ENCODE measurements at places on chromosomes 6 and 20.

GRCh38 chr6:36445621-36446020 lies 2.8 kb downstream of the KCTD20 start:
- no peak for DNase-seq

DNA sequence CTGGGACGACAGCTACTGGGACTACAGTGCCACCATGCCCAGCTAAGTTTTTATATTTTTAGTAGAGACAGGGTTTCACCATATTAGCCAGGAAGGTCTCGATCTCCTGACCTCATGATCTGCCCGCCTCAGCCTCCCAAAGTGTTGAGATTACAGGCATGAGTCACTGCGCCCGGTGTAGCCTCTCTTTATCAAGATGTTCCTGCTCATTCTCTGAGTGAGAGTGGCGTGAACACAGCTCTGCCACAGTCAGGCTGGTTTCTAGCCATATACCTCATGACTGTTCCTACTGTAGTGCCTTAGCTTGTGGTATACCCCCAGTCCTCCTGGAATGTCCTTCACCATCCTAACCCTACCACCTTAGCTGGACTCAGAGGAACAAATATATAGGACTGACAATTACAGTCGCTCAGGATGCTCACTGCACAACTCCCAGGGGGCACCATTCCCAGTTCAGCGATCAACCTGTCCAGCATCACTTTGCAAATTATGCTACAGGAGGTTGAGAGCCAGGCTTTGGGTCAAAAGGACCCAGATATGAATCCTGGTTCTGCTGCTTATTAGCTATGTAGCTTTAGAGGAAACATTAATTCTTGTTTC lies 86.3 kb downstream of the CHMP4B start:
- DNase-seq, result no peak

- peak; percentile 35 for DNase-seq
Observed at GRCh38 chr6:146543940-146544615, 445 bp downstream of the RAB32 start.

- no peak for DNase-seq
Observed at GRCh38 chr20:19644085-19644484, 114.0 kb upstream of the RIN2 start.

DNA sequence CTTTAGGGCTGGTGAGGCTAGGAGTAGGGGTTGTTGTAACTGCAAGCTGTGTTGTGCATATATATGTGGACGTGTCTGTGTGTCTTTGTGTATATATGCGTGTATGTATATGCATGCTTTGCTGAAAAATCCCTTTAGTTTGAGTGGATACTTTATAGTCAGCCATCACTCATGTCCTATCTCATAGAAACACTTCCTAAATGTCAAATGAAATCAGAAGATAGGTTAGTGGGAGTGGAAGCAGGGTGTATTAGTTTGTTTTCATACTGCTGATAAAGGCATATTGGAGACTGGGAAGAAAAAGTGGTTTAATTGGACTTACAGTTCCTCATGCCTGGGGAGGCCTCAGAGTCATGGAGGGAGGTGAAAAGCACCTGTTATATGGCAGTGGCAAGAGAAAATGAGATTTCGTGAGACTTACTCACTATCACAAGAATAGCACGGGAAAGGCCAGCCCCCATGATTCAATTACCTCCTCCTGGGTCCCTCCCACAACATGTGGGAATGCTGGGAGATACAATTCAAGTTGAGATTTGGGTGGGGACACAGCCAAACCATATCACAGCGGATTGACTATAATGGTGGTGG lies 131.1 kb downstream of the JARID2 start:
- no peak for DNase-seq

GRCh38 chr6:82775981-82776380 lies 289.7 kb downstream of the UBE3D start:
- DNase-seq, result no peak

DNA sequence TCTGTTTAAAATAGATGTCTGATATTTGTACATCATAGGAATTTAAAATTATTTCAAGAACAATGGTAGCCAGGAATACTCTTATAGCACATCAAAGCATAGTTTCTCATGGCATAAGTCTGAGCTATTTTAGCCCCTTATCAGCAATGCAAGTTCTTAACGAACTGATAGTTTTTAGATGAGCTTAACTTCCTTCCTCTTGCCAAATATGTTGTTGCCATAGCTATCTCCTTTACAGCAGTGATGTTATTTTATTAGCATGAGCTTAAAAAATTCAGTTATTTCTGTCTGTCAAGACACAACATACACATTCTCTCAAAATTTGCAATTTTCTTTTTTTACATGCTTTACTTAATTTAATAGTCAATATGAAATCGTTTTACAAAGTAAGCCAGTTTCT lies 867.2 kb downstream of the PHF3 start:
- no peak for DNase-seq

DNA sequence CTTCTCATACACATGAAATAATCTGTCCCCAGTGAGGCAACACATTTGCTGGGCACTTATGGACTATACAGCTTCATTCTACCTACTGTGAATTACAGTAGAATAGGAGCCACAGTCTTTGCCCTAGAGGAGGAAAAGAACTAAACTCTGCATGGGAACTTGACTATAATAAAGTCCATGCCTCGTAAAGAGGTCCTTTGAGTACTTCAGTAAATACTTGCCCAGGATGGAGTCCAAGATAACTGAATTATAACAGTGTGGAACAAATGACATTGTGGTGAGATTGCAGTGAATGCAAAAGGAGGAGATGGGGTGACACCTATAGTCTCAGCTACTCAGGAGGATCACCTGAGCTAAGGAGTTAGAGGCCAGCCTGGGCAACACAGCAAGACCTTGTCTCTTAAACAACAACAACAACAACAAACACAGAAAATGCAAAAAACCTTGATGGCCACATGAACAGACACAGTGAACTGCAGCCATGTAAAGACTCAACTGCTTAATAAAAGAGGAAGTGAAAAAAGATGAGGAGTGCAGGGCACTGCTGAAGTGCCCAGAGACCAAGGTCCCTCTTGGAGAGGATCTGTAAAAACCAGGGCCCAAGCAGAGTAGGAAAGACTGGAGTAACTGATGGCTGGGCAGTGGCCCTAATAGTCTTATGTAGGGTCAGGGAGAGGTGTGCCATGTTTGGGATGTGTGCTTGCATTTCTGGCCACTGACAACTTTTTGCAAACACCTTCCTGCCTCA lies 3.7 kb downstream of the MRPS18A start:
- DNase-seq, result no peak

GRCh38 chr6:37115236-37115895 lies 54.6 kb upstream of the PIM1 start:
- DNase-seq, result no peak

- DNase-seq, result no peak
Observed at GRCh38 chr6:119627908-119628669, 278.5 kb upstream of the MAN1A1 start.

GRCh38 chr6:118635909-118636735 lies 15.3 kb downstream of the CEP85L start:
- DNase-seq, result no peak

- DNase-seq, result peak; percentile 90
Observed at GRCh38 chr6:170554013-170554795, at the start of gene TBP. Gene TBP, plus strand, starts transcription at chr6:170554369. Its CDS starts 2,661 bp downstream, at chr6:170557030.

GRCh38 chr20:37956107-37956585 lies 53.2 kb downstream of the VSTM2L start:
- DNase-seq, result no peak

DNA sequence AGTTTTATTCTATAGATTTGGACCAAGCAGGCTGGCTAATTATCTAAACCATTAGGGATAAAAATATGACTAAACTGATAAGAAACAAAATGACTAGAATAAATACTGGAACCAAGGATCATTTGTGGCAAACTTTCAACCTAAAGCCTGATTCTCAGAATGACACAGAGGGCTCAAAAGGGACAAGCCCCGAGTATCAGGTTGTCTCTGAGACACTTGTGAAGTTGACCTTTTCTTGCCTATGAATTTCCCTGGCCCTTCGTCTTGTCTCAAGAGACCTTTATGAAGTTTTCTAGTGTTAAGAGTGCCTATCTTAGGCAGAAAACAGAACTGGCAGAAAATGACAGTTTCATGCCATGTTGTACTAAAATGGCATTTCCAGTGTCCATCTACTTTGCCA lies 68.3 kb downstream of the IMPG1 start:
- no peak for DNase-seq

GRCh38 chr20:24450177-24450576 lies 19.3 kb upstream of the SYNDIG1 start:
- DNase-seq, result no peak

- no peak for DNase-seq
Observed at GRCh38 chr6:44221961-44222335, 1.4 kb upstream of the SLC29A1 start.

DNA sequence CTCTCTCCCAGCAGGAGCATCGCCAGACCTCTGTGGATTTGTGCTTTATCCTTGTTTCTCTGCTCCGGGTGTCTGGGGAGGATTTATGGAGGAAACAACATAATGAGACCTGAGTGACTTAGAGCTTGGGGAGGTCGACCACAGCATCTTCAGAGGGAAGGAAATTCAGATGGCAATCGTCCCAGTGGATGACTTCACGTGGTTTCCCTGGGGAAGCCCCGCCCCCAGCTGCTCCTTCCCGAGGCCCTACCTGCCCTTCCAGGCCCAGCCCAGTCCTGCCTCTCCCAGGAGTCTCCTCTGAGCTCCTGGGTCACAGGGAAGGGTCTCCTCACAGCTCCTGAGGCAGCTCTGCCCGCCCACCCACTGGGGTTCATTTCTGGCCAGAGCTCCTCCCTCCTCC lies 430.3 kb upstream of the SULF2 start:
- no peak for DNase-seq

DNA sequence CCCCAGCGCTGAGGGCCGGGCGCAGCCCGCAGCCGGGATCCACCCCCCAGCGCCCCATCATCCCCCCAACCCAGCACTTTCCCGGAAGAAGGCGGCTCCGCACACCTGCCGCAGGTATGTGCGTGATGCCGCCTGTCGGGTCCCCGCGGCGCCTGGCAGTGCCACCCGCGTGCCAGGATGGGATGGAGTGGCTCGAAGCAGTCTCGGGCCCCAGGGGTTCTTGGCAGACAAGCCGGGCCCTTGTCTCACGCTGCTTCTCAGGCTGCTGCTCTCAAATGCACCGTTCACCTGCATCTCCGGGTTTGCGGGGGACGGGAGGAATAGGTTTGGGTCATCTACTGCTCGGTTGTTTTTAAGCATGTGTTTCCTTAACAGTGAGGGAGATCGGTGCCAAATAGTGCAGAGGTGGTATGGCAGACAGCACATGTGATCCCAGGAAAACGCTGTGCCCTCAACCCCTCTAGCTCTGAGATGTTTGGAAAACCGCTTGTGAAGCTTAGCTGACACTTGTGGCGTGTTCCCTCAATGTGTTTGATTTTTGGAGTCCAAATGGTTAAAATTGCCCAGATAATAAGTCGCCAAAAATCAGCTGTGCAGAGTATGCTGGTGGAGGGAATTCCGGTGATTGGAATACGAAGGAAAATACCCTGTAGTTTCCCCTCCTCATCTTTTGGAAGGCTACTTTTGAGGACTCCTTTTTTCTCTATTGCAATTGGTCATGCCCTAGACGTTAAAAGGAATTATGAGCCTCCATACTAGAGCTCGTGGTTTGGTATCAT lies 926 bp downstream of the MYLIP start:
- no peak for DNase-seq

DNA sequence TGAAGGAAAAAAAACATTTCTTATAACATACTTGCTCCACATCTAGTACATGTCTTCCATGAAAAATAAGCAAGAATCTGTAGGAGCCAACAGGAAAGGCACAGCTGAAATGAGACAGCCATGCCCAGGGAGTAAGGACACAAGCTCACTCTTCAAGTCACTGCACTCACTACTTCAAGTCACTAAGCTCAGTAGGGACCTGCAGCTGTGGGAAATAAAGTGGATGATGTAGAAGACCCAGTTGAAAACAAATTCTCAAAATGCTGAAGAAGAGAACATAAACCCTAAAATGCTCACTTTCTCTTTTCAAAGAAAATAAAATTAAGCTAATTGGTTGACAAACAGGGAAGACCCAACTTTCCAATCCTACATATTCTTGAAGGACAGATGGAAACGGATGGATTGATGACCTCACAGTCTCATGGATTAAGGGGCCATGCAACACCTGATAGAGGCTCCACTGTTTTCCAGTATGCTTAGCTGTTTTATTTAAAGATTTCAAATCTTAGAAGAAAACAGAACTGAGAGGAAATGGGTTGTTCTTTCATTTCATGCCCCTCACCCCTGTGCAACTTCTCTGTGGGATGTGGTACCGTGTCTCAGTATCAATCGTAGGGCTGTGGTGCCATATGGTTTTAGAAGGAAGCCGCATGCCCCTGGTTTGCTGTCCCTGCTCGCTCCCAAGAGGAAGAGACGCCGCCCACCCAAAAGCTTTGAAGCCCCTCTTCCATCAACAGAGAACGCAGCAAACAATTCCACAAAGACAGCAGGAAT lies 133.3 kb downstream of the WDR27 start:
- no peak for DNase-seq

DNA sequence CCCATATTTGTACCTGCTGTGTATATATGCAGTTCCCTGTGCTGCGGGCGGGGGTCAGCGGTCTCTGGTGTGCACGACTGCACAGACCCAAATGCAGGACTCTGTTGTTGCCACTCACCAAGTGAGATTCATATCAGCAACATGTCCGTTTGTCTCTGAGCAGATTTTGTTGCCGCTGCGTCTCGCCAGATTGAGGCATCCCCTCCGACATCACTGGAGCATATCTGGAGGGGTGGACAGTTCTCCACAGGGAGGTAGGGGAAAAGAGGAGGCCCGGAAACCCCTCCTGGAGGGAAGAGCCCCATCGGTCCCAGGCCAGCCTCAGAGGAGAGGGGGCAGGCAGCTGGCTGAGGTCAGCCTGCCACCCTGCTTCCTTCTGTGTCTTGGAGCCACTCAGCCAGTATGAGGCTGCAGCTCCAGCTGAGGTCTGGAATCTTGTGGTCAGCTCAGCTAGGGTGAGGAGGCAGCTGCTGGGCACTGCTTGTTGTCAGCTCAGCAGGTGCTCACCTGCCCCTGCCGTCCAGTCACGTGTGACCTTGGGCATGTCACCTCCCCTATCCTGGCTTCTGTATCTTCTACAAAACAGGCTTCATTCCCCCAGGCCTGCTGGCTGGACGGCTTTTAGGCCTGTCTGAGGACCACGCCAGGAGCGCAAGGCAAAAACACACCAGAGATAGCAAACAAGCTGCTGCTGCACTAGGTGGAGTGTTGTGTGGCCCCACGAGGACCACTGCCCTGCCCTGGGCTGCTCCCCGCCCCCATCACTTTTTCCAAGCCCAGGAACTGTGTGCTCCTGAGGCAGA lies 47.1 kb downstream of the HNF4A start:
- DNase-seq, result no peak

All from T1000 (cell line).